Testis (tissue), 5 donors: ENCODE measurements at places on chromosomes 1 and 21. TPM values are rescaled to one million over a fixed set of nuclear protein-coding genes. Genes with fewer than 3 reads are reported as not detected.

GRCh38 chr1:239590556-239590955, 204.2 kb downstream of the CHRM3 start:
- H3K4me1 ChIP-seq = no peaks in the 10 kb centered on the region
- H3K4me3 ChIP-seq = no peak overlapping the region
- H3K36me3 ChIP-seq = no peaks in the 10 kb centered on the region
- no peak overlapping the region for H3K27ac ChIP-seq

Gene TNFRSF9
- 0.24 TPM for polyA plus RNA-seq

DNA sequence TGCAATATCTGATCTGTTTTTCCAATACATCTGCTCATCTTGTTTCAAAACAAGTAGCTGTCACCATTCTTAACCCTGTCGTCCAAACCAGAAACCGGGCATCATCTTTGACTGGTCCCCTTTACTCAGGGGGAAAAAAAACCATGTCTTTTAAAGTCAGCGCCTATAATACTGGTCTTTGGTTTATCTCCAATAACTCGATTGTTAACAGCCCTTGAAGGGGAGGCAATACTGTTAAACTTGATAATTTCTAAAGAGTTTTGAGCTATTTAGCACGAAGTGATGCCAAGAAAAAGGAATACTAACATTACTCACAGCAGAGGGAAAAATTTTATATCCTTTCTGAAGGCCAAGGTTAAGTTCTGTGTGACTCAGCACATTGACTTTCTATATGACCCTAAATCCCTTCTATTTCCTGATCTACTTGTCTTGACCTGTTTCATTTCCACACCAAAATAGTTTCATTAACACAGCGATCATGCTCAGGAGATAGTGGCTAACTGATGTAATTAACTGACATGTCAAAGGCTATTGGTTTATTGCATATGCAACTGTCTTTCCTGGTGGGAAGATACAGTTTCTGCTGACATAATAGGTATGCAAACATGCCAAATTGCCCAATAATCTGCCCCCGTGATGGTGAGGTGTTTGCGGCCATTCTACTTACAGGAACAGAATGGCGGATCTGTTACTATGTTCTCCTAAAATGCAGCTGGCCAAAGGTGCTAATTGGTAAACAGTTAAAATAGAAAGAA, 59.1 kb downstream of the NFIA start:
- no peak overlapping the region for H3K27ac ChIP-seq
- no peak for DNase-seq
- H3K36me3 ChIP-seq = no peaks in the 10 kb centered on the region
- no peaks in the 10 kb centered on the region for H3K27me3 ChIP-seq
- peaks cover 19% of the 10 kb centered on the region for H3K4me1 ChIP-seq
- H3K4me3 ChIP-seq = no peak overlapping the region

DNA sequence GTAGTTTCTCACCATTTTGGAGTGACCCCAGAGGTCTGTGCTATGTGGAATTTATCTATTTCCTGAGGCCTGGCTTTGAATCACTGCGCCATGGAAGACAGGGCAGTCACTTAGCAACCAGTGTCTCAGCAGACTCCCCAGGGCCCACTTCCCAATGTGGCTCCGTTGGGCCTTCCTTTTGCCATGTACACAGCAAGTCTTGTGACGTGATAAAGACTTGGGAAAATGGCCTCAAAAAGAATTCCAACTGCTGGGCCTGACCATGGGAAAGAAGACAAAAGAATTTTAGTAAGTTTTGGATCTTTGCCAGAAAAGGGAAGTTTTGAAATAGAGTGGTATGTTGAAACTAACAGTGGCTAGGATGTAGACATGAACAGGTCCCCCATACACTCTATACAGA, 36.2 kb downstream of the TLR5 start:
- no peak for DNase-seq
- no peak overlapping the region for H3K27ac ChIP-seq
- H3K36me3 ChIP-seq = no peaks in the 10 kb centered on the region
- peaks cover 6% of the 10 kb centered on the region for H3K4me1 ChIP-seq
- H3K27me3 ChIP-seq = no peaks in the 10 kb centered on the region

DNA sequence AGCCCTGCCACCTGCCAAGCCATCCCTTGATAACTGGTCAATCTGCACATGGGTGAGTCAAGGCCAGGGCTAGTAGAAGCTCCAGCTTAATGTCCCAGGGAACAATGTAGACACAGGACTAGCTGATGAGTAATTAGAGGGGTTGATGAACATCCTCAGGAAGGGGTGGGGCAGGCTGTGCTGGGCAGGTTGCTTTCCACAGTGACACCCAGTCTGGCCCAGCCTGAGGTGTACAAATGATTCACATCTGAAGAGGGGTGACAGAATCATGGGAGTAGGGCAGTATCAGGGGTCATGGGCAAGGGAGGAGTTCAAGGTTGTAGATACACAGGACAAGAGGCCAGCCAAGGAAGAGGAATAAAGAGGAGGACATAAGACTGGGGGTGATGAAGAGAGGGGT, 4.3 kb downstream of the LPAR3 start:
- no peaks in the 10 kb centered on the region for H3K36me3 ChIP-seq
- no peaks in the 10 kb centered on the region for H3K4me1 ChIP-seq
- H3K27ac ChIP-seq = no peak overlapping the region
- no peak for DNase-seq

Gene ARTN
- 1.9 TPM for polyA plus RNA-seq

DNA sequence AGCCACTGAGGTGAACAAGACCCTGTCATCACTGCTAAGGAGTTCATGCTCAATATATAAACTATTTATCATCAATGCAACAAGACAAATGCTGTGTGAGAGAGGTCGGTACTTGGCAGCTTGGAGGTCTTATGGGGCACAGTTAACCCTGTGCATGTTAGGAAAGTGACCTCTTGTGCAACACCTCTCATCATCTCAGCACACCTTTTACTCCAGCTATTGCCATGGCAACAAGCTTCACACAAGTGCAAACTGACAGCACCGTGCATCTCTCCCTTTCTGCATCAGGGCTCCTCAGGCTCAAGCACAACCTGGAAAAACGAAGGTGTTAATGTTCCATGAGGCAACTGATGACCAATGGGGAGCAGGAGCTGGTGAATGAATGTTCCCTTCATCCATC, 14.7 kb upstream of the MYSM1 start:
- no peak for DNase-seq
- H3K4me3 ChIP-seq = no peak overlapping the region
- H3K27ac ChIP-seq = no peak overlapping the region
- no peaks in the 10 kb centered on the region for H3K27me3 ChIP-seq

GRCh38 chr1:219798283-219799030, 129.9 kb downstream of the SLC30A10 start:
- no peak overlapping the region for H3K4me3 ChIP-seq
- H3K27ac ChIP-seq = no peak overlapping the region
- no peaks in the 10 kb centered on the region for H3K4me1 ChIP-seq
- H3K36me3 ChIP-seq = no peaks in the 10 kb centered on the region
- H3K27me3 ChIP-seq = no peaks in the 10 kb centered on the region
- DNase-seq = no peak

Gene SSR2
- polyA plus RNA-seq = 289 TPM

Gene IQCC
- polyA plus RNA-seq = 21.6 TPM

- no peak overlapping the region for H3K27ac ChIP-seq
- H3K4me3 ChIP-seq = no peak overlapping the region
- DNase-seq = peak; percentile 80
- H3K27me3 ChIP-seq = no peaks in the 10 kb centered on the region
- no peaks in the 10 kb centered on the region for H3K36me3 ChIP-seq
Measured at GRCh38 chr1:109201123-109201703, 12.5 kb upstream of the SARS1 start.

Gene GIPC2
- polyA plus RNA-seq = 1.9 TPM

- H3K27ac ChIP-seq = no peak overlapping the region
- H3K36me3 ChIP-seq = no peaks in the 10 kb centered on the region
- H3K27me3 ChIP-seq = no peaks in the 10 kb centered on the region
- DNase-seq = no peak
Measured at GRCh38 chr1:234681065-234681464, 71.1 kb upstream of the IRF2BP2 start.

- H3K4me1 ChIP-seq = no peaks in the 10 kb centered on the region
- no peaks in the 10 kb centered on the region for H3K27me3 ChIP-seq
- DNase-seq = no peak
- no peak overlapping the region for H3K4me3 ChIP-seq
- no peak overlapping the region for H3K27ac ChIP-seq
- no peaks in the 10 kb centered on the region for H3K36me3 ChIP-seq
Measured at GRCh38 chr1:206847337-206847834, 18.0 kb upstream of the IL20 start.

Gene CCDC185
- 64.8 TPM for polyA plus RNA-seq

DNA sequence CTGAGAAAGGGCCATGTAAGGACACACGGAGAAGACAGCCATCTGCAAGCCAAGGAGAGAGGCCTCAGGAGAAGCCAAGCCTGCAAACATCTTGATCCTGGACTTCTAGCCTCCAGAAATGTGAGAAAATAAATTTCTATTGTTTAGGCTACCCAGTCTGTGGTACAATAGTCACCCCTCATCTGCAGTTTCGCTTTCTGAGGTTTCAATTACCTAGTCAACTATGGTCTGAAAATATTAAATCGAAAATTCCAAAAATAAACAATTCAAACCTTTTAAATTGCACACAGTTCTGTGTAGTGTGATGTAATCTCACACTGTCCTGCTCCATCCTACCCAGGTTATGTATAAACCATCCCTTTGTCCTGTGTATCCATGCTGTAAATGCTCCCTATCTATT, 52.6 kb downstream of the ZNF644 start:
- no peaks in the 10 kb centered on the region for H3K36me3 ChIP-seq
- no peak overlapping the region for H3K27ac ChIP-seq
- no peaks in the 10 kb centered on the region for H3K4me1 ChIP-seq
- DNase-seq = no peak
- no peaks in the 10 kb centered on the region for H3K27me3 ChIP-seq

DNA sequence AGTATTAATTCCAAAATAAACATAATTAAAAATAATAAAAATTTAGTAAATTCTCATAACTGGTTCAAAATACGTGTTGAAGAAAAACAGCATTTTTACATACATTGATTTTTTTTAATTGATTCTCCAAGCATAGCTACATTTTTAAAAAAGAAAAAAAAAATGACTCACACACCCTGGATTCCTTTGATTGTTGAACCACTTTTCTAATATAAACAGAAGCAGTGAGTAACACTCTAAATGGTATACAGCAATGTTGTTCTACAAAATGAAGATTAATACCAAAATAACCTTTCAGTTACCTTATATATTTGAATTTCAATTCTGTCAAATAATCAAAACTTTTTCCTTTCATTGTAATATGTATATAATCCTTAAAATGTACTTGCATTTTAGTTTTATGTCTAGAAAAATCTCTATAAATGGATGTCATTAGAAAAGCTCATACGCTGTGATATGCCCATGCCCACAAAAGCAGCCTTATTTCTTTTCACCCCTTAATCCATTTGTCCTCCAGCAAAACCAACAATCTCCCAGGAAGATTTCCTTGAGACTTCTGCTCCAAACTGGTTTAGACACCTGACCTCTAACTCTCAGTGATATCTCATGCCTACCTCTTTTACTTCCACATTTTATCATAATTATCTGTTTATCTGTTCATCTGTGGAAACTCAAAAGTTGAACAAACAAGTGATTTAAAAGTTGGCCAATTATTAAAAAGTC, 246.4 kb upstream of the NR5A2 start:
- no peaks in the 10 kb centered on the region for H3K27me3 ChIP-seq
- H3K4me3 ChIP-seq = no peak overlapping the region
- H3K4me1 ChIP-seq = no peaks in the 10 kb centered on the region
- no peaks in the 10 kb centered on the region for H3K36me3 ChIP-seq
